ENCODE measurements at places on chromosomes 1 and 21.

GRCh38 chr1:219472596-219472995, 140.3 kb downstream of the ZC3H11B start:
- no peak for DNase-seq

GRCh38 chr1:201531551-201532425, 7.1 kb upstream of the NAV1 start:
- no peak for DNase-seq

DNA sequence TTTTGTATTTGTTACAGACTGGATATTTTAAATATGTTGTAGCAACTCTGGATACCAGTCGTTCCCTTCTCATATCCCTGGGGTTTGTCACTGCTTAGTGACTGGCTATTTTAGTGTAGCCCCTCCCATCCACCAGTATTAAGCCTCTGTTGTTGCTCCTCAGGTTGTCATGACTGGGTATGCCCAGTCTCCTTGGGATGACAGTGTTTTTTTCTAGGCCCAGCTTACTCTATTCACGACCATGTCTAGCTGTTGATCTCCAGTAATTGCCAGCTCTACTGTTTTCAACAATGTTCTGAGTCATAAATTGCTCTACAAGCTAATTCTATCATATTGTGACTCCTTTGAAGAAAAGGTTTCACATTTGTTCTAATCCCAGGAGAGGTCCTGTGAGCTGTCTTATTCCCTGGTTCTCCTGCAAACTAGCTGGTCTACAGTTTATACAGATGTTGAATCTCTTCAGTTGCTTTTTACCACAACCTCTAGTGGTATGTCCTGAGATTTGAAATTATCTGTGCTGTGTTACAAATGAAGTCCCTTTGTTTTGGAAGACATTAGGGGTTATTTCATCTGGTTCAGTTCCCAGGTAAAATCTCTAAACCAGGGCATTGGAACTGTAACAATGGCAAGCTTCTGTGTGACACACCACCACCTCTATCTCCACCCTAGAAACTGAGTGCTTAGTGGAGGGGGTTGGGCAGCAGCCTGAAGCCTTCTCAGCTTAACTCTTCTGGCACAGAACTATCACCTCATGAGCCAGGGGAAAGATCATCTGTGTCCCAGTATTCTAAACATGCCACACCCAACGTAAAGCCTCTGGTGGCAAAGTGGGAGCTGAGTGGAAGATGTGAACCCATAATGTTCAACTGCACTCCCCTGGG, 124.6 kb downstream of the TRIM33 start:
- DNase-seq = no peak

DNA sequence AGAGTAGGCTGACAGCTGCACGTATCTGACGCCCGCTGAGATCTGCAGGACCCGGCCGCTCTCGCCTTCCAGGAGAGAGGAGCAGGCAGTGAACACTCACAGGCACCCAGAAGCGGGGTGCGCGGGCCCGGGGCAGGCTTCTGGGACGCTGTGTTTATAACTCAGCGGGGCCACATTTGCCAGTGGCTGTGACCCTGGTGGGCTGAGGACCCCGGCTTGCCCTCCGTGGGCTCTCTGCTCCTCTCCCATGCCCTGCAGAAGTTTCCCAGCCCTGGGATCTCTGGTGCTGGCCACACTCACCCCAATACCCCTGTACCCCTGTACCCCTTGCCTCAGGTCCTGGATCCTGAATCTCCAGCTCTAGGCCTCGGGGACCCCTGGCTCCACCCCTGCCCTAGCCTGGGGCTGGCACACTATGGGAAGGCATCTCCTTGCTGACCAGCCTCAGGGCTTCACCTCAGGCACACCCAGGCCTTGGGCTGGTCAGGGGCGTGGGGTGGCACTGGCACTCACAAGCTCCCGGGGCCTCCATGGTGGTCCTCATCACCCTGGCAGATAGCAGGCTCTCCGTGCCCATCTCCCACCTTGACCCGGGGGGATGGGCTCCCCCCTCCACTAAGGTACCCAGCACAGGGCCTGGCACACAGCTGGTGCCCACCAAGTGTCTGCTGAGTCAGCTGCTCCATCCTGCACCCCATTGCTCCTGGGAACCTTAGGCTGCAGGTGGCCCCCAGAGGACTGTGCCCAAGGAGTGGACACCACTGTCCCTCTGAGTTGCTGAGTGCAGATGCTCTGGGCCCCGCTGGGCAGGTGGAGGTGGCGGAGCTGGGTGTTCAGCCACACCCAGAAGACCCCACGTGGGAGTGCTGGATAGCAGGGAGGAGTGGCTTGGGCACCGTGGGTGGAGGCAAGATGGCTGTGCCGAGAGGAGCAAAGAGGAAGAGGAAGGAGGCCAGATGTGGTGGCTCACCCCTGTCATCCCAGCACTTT, 32.4 kb downstream of the MORN1 start:
- no peak for DNase-seq

- peak; percentile 34 for DNase-seq
Observed at GRCh38 chr1:223224465-223224864, 81.4 kb upstream of the TLR5 start.

DNA sequence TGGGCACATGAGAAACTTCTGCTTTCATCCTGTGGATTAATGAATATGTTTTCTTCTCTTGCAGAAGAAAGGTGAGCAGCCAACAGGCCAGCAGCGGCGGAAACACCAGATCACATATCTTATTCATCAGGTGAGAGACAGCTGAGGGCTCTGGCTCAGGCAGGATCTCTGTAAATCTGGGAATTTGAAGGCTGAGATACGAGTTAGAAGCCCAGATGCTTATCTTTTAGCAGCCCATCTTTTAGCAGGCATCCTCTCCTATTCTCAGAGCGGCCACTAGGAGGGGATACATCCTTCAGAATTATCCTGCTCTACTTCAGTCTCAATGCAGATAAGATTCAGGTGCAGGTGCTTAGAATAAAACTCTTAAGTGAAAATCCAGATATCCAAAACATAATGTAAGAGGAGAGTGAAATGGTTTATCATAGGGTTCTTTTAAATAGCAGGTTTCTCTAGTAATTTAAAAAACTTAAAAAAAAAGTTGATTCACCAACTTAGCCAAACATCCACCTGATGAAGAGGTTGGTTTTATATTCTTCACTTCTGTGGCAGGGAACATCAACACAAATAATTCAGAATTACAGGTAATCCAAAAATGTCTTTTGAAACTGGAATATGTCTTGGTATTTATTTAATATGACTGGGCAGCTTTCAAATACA, 19.3 kb downstream of the SH2D2A start:
- DNase-seq = no peak

GRCh38 chr1:92698932-92699331, 86.0 kb downstream of the EVI5 start:
- DNase-seq = no peak

DNA sequence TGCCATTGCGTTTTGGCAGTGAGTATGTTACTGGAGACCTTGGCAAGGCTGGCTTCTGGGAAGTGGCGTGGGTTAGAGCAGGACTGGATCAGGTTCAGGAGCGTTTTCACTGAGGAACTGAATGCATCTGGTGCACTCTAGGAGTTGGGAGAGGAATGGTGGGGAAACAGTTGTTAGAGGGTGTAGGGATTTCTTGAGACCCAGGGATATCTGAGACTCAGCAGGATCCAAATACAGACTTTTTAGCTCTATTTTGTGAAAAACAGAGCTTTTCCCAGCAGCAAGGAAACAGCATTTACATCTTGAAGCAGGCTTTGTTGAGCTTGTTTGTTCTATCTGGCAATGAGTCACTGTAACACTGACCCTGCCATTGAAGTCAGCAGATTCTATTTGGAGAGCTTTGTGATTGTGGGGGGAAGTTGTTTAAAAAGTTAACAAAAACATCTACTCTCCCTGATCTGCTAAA, 56.9 kb upstream of the NRIP1 start:
- no peak for DNase-seq

GRCh38 chr1:234065794-234066447, 161.4 kb downstream of the SLC35F3 start:
- no peak for DNase-seq
